ENCODE measurements at places on chromosomes 13 and 19.

DNA sequence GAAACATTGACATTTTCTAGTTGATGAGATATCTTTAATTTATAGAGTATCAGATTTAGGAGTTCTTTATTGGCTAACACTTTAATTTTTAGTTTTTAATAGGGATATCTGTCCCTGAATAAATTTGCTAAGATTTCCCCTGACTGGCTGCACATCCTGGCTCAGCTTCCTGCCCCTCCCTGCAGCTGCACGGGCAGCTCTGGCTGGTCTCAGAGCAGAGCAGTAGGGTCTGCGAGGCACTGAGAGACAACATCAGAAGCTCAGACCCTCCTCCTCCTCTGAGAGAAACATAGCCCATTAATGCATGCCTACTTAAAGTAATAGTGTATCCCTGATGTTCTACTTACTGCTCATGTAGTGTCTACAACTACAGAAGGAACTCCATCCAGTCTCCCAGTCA, 139.2 kb downstream of the TNFSF13B start:
- no peak for DNase-seq

DNA sequence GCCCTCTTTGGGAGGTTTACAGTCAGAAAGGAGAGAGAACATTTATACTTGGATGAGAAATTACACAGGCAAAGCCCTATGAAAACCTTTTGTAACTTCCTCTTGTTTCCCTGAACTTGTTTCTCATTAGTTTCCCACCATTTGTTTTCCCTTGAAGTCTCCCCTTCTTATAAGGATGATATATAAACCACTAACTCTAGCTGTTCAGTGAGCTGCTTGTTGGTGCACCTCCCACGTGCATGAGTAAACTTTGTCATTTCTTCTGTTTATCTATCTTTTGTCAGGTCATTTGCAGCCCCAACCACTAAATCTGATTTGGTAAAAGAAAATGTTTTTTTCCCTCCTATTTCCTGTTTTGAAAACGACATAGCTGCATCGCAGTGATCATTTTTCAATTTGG, 919.9 kb downstream of the SLITRK1 start:
- DNase-seq = no peak

DNA sequence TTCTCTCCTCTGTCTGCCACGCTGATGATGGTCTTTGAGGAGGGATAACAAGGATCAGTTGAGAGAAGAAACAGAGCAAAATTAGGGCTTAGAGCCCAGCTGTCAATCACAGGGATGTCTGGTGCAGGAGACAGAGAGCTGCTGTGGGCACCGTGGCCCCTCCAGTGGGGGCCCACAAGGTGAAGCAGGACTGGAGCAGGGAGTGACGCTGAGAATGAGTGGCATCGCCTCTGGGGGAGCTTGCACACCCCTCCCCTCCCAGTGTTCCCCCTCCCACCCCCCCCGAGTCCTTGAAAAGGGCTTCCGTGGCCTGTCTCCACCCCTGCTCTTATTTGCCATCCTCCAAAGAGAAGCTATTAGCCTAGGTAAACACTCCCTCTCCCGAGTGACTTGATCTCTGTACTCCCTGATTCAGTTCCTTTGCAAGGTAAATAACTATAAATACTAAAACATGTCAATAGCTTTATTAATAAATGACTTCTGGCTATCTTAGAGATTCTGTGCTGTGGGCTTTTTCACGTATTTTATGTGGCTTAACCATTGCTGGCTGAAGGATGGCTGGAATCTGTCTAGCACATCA, 440.0 kb downstream of the ZNF536 start:
- no peak for DNase-seq

- no peak for DNase-seq
Observed at GRCh38 chr13:95267662-95268342, 33.4 kb downstream of the ABCC4 start.

DNA sequence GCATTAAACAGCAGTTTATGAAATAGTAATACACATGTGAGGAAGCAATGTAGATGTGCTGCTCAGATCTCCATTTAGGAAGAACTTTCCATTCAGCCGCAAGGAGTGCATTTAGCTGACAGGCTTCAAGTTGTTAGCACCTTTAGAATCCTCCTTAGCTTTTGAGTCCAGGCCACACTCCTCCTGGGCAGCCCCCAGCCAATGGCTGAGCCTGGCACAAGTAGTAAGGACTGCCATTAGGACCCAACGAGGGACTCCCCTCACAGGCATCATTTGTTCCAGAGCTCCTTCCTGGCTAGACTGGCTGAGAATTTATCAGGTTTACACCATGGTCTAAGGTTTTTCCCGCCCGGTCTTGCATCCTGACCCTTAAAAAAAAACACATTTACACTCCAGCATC, 201.4 kb downstream of the DIAPH3 start:
- DNase-seq = no peak

- no peak for DNase-seq
Observed at GRCh38 chr13:110073982-110074381, 233.0 kb downstream of the COL4A1 start.

- no peak for DNase-seq
Observed at GRCh38 chr13:93233997-93234416, 7.4 kb downstream of the GPC6 start.

DNA sequence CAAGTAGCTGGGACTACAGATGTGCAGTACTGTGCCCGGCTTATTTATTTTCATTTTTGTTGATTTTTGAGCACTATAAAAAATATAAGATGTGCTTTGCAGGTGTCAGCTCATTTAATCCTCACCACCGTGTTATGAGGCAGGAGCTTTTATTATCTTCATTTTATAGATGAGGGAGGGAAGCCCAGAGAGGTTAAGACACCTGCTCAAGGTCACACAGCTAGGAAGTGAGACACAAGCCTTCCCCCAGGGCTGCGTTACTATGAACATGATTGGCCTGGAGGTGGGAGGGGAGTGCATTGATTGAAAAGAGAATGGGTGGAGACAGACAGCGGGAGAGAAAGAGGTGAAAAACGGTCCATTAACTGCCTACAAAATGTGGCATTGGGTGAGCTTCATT, 7.2 kb downstream of the ANKRD24 start:
- DNase-seq = no peak

- no peak for DNase-seq
Observed at GRCh38 chr13:32209652-32210051, 105.5 kb downstream of the ZAR1L start.

GRCh38 chr13:74979703-74980102, 502.3 kb downstream of the TBC1D4 start:
- no peak for DNase-seq

DNA sequence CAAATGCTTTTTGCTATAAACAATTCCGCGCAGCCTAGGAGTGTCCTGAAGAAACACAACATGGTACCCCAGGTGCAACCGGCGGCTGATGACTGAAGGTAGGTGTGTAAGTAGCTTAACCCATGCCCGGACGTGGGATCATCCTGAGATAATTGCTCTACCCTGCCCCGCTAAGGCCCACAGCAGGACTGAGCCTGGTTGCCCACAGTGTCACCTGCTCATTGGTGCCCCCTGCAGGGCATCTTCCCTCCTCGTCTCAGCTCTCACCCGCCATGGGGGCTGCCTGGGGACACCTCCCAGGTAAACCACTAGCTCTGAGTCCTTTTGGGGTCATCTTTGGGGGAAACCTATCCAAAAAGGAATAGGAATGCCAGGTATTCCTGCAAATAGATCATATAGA, 22.3 kb downstream of the TMEM161A start:
- DNase-seq = peak; percentile 26

- peak; percentile 14 for DNase-seq
Observed at GRCh38 chr19:43639519-43640423, at the start of gene CADM4. TSS of gene CADM4 (minus strand) at chr19:43639850. CDS start at chr19:43639790, 60 bp downstream.

GRCh38 chr13:67133476-67133875, 96.7 kb downstream of the PCDH9 start:
- DNase-seq = no peak

DNA sequence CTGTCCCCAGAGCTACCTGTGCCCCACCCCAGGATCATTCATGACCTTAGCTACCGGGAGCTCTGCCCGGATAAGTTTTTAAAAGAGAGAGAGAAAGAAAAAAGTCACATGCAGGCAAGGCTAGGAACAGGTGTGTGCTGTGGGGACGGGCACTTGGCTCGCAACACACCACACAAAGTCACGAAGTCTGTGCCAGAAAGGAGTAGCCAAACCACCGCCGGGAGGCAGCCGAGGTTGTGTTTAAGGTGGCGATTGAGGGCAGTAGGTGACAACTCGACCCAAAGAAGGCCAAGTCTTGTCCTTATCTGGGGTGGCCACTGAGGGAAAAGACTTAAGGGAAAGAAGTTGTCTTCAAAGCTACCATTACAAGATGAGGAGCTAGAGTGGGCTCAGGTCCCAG, 4.6 kb upstream of the TSHZ3 start:
- no peak for DNase-seq

DNA sequence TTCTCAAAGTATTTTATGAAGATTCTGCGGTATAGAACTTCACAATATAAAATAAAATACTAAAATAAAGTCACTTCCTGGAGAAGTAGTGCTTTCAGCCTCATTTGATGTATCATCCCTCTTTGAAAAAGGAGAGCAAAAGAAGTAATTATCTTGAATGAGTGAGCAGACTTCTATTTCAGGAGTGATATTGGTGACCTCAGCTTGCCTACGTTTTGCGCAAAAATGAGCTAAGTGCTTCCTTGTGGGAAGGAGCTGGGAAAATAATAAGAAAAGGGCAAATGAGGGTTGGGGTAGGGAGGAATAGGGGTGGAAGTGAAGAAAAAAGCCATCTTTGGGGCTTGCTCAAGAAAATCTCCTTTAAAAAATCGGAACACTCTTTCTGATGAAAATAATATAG, 1773.6 kb downstream of the OLFM4 start:
- DNase-seq = no peak

DNA sequence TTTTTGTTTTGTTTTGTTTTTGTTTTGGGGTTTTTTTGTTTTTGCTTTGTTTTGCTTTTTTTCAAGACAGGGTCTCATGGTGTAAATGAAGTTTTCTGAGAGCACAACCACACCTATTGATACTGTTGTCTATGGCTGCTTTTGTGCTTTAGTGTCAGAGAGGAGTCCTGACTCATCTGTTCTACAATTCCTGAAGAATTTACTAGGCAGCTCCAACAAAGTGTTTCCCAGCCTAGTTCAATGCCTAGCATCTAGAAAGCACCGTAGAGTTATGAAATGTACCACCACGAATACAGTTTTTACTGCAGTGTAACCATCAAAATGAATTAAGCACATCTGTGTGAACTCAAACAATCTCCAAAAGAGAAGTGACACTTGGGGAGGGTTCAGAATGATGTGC, 21.2 kb downstream of the SAFB start:
- DNase-seq = no peak

DNA sequence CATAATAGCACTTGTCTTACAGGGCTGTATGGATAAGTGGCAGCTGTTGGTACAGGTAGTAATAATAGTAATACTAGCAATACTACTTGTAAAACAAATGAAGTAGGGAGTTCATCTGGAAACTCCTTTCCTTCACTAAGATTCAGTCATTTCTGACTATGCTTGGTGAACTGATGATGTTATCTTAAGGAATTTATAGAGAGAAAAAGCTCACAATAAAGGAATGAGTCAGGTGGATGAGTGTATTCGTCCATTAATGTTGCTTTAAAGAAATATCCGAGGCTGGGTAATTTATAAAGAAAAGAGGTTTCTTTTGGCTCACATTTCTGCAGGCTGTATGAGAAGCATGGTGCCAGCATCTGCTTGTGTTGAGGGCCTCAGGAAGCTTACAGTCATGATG, 477.3 kb downstream of the KLF12 start:
- DNase-seq = no peak

DNA sequence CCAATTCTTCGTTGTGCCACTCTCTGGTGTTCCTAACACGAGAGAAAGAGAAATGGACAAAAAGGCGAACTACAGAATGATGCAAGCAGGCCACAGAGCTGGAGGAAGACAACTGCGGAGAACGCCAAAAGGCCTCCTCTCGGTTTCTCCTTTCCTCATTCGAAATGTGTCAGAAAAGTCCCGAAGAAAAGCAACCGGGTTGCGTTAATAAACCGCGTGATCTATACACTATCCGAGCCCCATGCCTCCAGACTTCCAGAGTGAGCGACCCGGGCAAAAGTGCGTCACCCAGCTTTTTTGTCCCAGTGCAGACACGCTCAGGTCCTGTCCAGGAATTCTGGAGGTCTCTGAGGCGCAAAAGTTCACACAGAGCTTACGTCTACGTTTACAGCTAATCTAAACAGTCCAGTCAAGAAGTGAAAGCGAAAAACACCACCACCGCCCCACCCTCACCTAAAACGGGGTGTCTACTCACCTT, 413 bp downstream of the N4BP2L2 start:
- DNase-seq = no peak

GRCh38 chr19:11587302-11587974, 9.8 kb upstream of the ZNF627 start:
- peak; percentile 60 for DNase-seq

GRCh38 chr19:20664901-20665781, 3.8 kb upstream of the ZNF626 start:
- DNase-seq = no peak

DNA sequence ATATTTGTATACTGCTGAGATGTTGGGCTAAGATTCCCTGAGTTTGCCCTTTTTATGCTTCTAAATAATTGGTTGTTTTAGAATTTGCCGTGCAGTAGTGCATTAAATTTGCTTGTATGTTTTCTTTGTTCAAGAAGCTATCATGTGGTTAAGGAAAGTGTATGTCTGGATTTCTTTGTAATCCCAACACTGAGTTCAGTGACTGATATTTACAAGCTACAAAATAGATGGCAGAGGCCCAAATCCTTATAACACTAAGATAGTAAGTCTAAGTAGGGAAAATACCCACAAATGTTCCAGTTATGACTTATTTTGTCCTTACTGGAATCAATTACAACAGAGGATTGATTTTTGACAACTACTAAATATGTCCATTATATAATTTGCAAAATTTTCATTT, 435.0 kb upstream of the KLF12 start:
- no peak for DNase-seq

- no peak for DNase-seq
Observed at GRCh38 chr13:64782466-64782865, 2447.7 kb downstream of the PCDH9 start.

DNA sequence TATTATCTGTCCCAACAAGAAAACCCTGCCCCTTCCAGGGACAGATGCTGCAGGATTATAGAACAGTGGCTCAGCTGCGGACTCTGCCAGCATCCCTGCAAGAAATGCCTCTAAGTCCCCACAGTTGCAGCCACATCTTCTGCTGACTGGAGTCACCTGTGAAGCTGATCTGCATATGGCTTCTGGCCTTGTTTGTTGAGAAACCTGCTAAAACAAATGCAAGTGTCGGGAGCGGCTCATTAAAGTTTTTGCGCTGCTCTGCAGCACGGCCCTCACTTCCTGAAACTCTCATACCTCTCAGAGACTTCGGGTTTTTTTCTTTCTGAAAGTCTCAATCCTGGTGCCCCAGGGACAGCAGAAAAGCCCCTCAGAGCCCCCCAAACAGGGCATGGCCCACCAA, 725.0 kb downstream of the UQCRFS1 start:
- no peak for DNase-seq

GRCh38 chr13:45063261-45063860, 56.9 kb upstream of the GTF2F2 start:
- DNase-seq = no peak

GRCh38 chr13:79503473-79504017, 22.6 kb downstream of the NDFIP2 start:
- no peak for DNase-seq

- DNase-seq = no peak
Observed at GRCh38 chr13:23325191-23325590, 108.3 kb downstream of the SACS start.

All from stimulated activated CD8-positive, alpha-beta memory T cell treated with anti-CD3 and anti-CD28 coated beads, Interleukin-7, amount 100 ng/mL, for 1 hour (primary cell).